Memory B cell (primary cell): ENCODE measurements at places on chromosomes 3 and 15.

- DNase-seq, result no peak
Measured at GRCh38 chr15:88006146-88006545, 250.4 kb downstream of the NTRK3 start.

DNA sequence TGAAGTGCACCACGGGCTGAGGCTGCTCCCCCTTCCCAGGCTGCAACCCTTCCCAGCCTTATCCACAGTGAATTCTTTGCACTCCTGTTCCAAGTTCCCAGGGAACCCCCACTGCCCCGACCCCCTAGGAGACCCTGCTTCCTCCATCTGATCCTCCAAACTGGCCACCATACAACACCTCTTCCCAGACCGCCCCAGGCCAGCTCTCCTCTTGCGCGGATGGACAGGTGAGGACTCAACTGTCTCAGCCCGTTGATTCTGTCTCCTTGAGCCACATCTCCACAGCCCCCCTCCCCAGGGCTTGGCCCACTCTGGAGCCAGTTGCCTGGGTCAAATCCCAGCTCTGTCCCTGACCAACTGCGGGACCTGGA lies 21.7 kb downstream of the GRIP2 start:
- DNase-seq, result no peak

- no peak for DNase-seq
Measured at GRCh38 chr3:104717828-104718196, 648.9 kb upstream of the ALCAM start.

GRCh38 chr3:125067225-125067624 lies 11.4 kb upstream of the HEG1 start:
- DNase-seq, result no peak

GRCh38 chr15:89767411-89767915 lies 8.7 kb upstream of the MESP2 start:
- DNase-seq, result no peak

DNA sequence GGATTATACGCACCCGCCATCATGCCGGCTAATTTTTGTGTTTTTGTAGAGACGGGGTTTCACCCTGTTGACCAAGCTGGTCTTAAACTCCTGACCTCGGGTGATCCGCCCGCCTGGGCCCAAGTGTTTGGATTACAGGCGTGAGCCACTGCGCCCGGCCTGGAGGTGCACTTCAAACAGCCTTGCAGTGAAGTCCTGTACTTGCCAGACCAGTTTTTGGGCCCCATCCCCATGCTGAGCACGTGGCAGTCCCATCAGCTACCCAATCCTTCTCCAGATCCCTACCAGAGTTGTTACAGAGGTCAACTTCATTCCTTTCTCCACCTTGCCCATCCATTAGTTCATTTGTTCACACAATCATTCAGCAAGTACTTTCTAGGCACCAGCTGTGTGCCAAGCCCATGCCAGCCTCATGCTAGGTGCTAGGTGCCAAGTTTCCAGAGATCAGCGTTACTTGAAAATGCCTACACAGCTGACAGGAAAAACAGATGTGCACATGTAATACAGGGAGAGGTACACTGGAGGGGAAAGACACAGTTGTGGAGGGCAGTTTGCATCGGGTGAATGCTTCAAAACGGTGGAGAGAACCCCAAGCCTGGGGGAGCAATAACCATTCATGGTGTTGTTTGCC lies 2.2 kb downstream of the DNAH1 start:
- DNase-seq, result no peak

- DNase-seq, result peak; percentile 68
Measured at GRCh38 chr3:16511681-16512434, 1.6 kb downstream of the RFTN1 start.

- DNase-seq, result peak; percentile 37
Measured at GRCh38 chr15:92797168-92798052, 102.7 kb upstream of the CHD2 start.

DNA sequence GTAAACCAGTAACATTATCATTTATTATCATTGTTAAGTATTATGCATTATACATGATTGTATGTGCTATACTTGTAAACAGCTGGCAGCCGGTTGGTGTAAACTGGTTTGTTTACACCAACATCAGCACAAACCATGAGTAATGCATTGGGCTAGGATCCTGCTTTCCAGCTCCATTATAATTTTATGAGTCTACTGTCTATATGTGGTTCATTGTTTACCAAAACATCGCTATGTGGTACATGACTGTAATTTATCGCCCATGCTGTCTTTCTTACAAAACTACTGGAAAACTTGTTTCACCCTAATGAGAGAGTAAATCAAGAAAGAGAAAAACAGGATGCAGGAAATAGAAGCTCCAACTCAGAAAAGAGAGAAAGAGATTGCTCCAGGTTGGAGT lies 224.8 kb upstream of the CBLB start:
- no peak for DNase-seq
